ENCODE measurements at places on chromosomes 5 and 9.

GRCh38 chr5:147751-148150 is 43.5 kb upstream of the LRRC14B start:
- no peak for DNase-seq

- DNase-seq: no peak
Observed at GRCh38 chr9:72263572-72263971, 101.4 kb downstream of the ZFAND5 start.

- no peak for DNase-seq
Observed at GRCh38 chr9:15423231-15423985, 732 bp downstream of the SNAPC3 start.

- no peak for DNase-seq
Observed at GRCh38 chr5:14184725-14185124, 41.6 kb downstream of the TRIO start.

DNA sequence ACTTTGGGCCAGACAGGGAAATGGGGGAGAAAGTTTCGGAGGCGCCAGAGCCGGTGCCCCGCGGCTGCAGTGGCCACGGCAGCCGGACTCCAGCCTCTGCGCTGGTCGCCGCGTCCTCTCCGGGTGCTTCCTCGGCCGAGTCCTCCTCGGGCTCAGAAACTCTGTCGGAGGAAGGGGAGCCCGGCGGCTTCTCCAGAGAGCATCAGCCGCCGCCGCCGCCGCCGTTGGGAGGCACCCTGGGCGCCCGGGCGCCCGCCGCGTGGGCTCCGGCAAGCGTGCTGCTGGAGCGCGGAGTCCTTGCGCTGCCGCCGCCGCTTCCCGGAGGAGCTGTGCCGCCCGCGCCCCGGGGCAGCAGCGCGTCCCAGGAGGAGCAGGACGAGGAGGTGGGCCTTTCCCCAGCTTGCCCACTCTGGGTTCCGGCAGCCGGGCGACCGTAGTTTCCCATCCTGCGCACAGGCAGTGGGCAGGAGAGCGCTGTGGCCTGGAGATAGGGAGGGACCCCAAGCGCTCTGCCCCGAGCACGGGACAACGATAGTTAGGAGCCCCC is 516 bp downstream of the MAST4 start:
- DNase-seq: no peak

- DNase-seq: no peak
Observed at GRCh38 chr9:90124961-90125360, 517.7 kb downstream of the DIRAS2 start.

DNA sequence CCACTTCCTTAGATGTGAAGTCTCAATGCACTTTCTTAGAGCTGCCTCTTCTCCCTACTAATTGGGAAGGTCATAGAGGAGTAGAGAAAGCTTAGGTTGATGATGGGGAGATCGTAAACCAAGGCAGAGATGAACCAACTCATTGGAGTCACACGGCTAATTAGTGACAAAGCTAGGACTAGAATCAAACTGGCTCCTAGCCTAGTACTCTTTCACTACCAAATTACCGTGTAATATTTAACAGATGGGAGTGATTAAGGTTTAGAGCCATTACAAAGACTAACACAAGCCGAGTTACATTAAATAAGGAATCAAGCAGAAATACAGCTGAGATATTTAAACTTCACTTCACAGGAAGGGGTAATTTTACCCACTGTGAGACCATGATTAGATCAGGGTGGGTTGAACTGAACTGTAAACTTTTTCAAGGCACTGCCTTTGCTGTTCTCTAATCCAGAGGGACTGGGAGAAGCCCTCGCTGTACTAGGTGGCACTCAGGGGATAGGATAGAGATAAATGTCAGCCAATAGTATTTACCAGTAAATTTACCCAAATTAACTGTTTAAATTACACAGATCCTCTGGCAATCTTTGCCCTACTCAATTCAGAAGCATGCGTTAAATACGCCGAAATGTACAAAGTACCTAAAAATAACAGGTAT is 166.4 kb upstream of the PIK3R1 start:
- DNase-seq: no peak

- no peak for DNase-seq
Observed at GRCh38 chr9:109953813-109954497, 174.0 kb downstream of the PALM2AKAP2 start.

Data from stimulated activated CD8-positive, alpha-beta memory T cell treated with anti-CD3 and anti-CD28 coated beads, Interleukin-4, amount 100 ng/mL, for 24 hours (primary cell).